Activated CD8-positive, alpha-beta memory T cell treated with anti-CD3 and anti-CD28 coated beads, Interleukin-2, amount 10 ng/mL, durations not matched to agents 7 days and 5 days (primary cell): ENCODE measurements at places on chromosomes 12 and 14. TPM values are rescaled to one million over a fixed set of nuclear protein-coding genes. Genes with fewer than 3 reads are reported as not detected.

The ASIC1 gene
- 28.3 TPM for total RNA-seq

The BCAT1 gene
- 48.3 TPM for total RNA-seq

The NAV3 gene
- not detected for total RNA-seq

The BCL2L14 gene
- total RNA-seq, result 12.2 TPM

The CLEC4D gene
- total RNA-seq, result not detected

The NPFF gene
- total RNA-seq, result not detected

The WSCD2 gene
- not detected for total RNA-seq

The GNB3 gene
- total RNA-seq, result not detected

The LPAR5 gene
- total RNA-seq, result 18.5 TPM

The RIMKLB gene
- total RNA-seq, result 2.1 TPM

The JPH4 gene
- 0.77 TPM for total RNA-seq

The OR4Q3 gene
- total RNA-seq, result not detected

The ATL1 gene
- 2.2 TPM for total RNA-seq

The TMEM121 gene
- total RNA-seq, result 11.9 TPM

The AVPR1A gene
- not detected for total RNA-seq

The ARHGAP5 gene
- 29.4 TPM for total RNA-seq

The GRIN2B gene
- not detected for total RNA-seq

The PHC1 gene
- 9.2 TPM for total RNA-seq

The MEG3 gene
- total RNA-seq, result not detected

The ZNF891 gene
- 2.3 TPM for total RNA-seq

The EXOC3L4 gene
- total RNA-seq, result not detected

The GZMH gene
- total RNA-seq, result 35.8 TPM

The SLC17A8 gene
- not detected for total RNA-seq

The FOXG1 gene
- not detected for total RNA-seq

The NGB gene
- total RNA-seq, result not detected

The LBHD2 gene
- not detected for total RNA-seq

The IQSEC3 gene
- 2.0 TPM for total RNA-seq

The MMP14 gene
- total RNA-seq, result 2.5 TPM

The ESR2 gene
- total RNA-seq, result 0.15 TPM

The GLT8D2 gene
- 0.41 TPM for total RNA-seq

The NKX2-1 gene
- not detected for total RNA-seq

The USP30 gene
- 5.9 TPM for total RNA-seq

The SOAT2 gene
- total RNA-seq, result 1.1 TPM

The ASPG gene
- total RNA-seq, result not detected

The SDSL gene
- 0.32 TPM for total RNA-seq

The CD4 gene
- total RNA-seq, result 1.8 TPM

The DIO2 gene
- not detected for total RNA-seq

The SLC5A8 gene
- not detected for total RNA-seq
